Osteocyte (in vitro differentiated cells): ENCODE measurements at places on chromosomes 2 and 18. TPM values are rescaled to one million over a fixed set of nuclear protein-coding genes. Genes with fewer than 3 reads are reported as not detected.

Gene TFCP2L1
- total RNA-seq = not detected in 2 replicates

Gene PARD6G
- 16.5 and 18.9 TPM in 2 replicates for total RNA-seq

Gene CDH2
- total RNA-seq = 83.8 and 87.2 TPM in 2 replicates

Gene ACADL
- not detected in 2 replicates for total RNA-seq

Gene NEU2
- total RNA-seq = not detected in 2 replicates

Gene GCFC2
- total RNA-seq = 13.2 and 16.3 TPM in 2 replicates

GRCh38 chr2:209834767-209835166 is 63.1 kb downstream of the UNC80 start:
- H3K27me3 ChIP-seq = peaks cover 2% of the 10 kb centered on the region
- no peak overlapping the region for H3K27ac ChIP-seq
- no peaks in the 10 kb centered on the region for H3K4me1 ChIP-seq
- DNase-seq = no peak

GRCh38 chr2:70746094-70746974 is 21.7 kb downstream of the ADD2 start:
- H3K4me1 ChIP-seq = no peaks in the 10 kb centered on the region
- H3K4me3 ChIP-seq = no peak overlapping the region
- no peak overlapping the region for H3K27ac ChIP-seq
- peaks cover 13% of the 10 kb centered on the region for H3K27me3 ChIP-seq
- H3K36me3 ChIP-seq = no peaks in the 10 kb centered on the region

GRCh38 chr2:111100765-111101162 is 19.9 kb upstream of the BCL2L11 start:
- DNase-seq = no peak
- no peak overlapping the region for H3K4me3 ChIP-seq
- no peaks in the 10 kb centered on the region for H3K36me3 ChIP-seq
- H3K4me1 ChIP-seq = no peaks in the 10 kb centered on the region
- H3K27ac ChIP-seq = no peak overlapping the region

DNA sequence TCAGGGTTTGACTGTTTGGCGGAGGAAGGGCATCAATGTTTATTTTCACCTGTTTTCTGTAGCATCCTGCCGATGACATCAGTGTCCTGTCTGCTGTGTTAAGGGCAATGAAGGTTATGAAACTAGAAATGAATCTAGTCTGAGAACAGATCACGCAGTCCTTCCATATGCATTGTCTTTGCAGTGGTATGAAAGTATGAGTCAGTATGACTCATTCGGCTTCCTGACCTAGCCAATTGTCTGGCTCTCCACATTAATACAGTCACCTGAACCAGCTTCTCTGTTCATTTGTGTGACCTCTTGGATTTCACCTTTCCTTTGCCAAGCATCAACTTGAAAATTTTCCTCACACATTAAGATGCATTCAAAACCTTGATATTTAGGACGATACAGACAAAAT is 353.8 kb downstream of the RND3 start:
- peaks cover 40% of the 10 kb centered on the region for H3K4me1 ChIP-seq
- no peak overlapping the region for H3K4me3 ChIP-seq
- H3K27me3 ChIP-seq = no peaks in the 10 kb centered on the region
- no peaks in the 10 kb centered on the region for H3K36me3 ChIP-seq
- H3K27ac ChIP-seq = no peak overlapping the region

- no peaks in the 10 kb centered on the region for H3K27me3 ChIP-seq
- no peak for DNase-seq
- H3K27ac ChIP-seq = no peak overlapping the region
- H3K36me3 ChIP-seq = no peaks in the 10 kb centered on the region
These were observed 45.5 kb upstream of the UBE2E3 start for GRCh38 chr2:180934911-180935310.

DNA sequence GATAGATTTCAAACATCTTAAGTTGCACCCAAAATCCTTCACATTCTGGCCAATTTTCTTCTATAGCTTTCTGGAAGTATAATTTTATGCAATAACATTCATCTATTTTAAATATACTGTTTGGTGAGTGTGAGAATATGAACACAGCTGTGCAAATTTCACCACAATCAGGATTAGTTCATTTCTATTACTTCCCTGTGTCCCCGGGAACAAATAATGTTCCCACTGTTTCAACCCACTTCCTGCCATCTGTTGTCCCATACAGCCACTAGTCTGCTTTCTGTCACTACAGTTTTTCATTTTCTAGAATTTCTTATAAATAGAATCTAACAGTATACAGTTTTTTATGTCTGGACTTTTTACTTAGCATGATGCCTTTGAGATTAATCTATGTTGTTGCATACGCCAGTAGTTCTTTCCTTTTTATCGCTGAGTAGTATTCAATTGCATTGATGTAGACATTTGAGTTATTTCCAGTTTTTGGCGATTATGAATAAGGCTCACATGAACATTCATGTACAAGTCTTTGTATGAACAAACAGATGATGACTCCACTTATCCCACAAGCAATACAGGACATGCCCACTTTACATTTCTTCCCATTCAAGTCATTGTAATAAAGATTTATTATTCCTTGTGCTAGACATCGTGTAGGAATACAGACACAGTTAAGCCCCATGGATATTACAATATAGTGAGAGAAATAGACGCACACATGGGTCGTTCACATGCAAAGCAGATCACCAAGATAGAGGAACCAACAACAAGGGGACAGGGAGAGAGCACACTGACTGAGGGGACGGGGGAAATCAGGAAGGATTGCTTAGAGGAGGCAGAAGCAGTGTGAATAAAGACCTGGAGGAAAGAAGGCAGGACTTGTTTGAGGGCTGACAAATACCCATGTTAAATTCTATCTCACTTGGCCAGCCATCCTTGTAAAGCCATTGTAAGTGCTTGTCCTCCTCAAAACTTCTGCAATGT is 72.9 kb upstream of the PAX8 start:
- no peaks in the 10 kb centered on the region for H3K27me3 ChIP-seq
- H3K4me1 ChIP-seq = no peaks in the 10 kb centered on the region
- no peak overlapping the region for H3K4me3 ChIP-seq
- H3K36me3 ChIP-seq = no peaks in the 10 kb centered on the region
- H3K27ac ChIP-seq = no peak overlapping the region

DNA sequence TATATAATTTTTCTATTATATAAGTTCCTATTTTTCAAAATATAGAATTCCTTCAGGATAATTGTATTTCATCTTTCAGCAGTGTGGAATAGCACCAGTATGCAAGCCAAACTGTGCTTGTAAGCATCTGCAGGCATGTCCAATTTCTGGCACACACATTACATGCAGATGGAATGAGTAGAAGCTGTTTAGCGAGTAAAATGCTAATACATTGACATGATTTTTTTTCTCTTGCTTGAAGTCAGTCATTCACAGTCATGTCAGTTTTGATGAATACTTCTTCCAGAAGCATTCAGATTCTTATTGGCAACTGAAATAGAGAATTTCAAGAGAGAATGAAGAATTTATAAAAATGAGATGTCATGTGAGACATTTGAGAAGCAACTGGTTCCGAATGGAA is 109.4 kb downstream of the CERS6 start:
- peaks cover 23% of the 10 kb centered on the region for H3K36me3 ChIP-seq
- DNase-seq = no peak

- H3K27ac ChIP-seq = no peak overlapping the region
- no peak for DNase-seq
- no peak overlapping the region for H3K4me3 ChIP-seq
- H3K4me1 ChIP-seq = peaks cover 26% of the 10 kb centered on the region
These were observed 9.5 kb upstream of the GRHL1 start for GRCh38 chr2:9941996-9942390.

GRCh38 chr2:38202713-38203445 is 126.9 kb upstream of the CYP1B1 start:
- H3K4me1 ChIP-seq = peaks cover 11% of the 10 kb centered on the region
- H3K36me3 ChIP-seq = no peaks in the 10 kb centered on the region
- H3K27ac ChIP-seq = no peak overlapping the region
- no peak overlapping the region for H3K4me3 ChIP-seq
- no peak for DNase-seq

GRCh38 chr2:159890551-159891266 is 92.7 kb upstream of the CD302 start:
- no peak for DNase-seq
- H3K4me3 ChIP-seq = no peak overlapping the region
- H3K27me3 ChIP-seq = peaks cover 10% of the 10 kb centered on the region
- H3K36me3 ChIP-seq = no peaks in the 10 kb centered on the region
- no peaks in the 10 kb centered on the region for H3K4me1 ChIP-seq
- no peak overlapping the region for H3K27ac ChIP-seq

DNA sequence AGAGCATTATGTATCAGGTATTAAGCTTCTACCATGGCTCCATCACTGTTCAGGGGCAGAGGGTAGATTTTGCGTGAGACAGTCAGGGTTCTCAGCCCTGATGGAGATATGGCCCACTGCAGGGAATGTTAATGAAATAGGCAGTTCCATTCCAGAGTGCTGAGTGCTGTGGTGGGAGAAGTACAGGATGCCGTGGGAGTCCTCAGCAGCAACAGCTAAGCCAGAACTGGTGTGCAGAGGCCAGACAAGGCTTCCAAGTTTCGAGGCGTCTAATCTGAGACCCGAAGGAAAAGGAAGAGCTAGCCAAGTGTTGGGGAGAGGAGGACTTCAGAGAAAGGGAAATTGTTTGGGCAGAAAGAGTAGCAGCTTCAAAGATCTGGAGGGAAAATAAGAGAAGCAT is 30.2 kb upstream of the MAPRE2 start:
- no peak overlapping the region for H3K4me3 ChIP-seq
- no peak for DNase-seq
- no peaks in the 10 kb centered on the region for H3K36me3 ChIP-seq
- no peak overlapping the region for H3K27ac ChIP-seq
- H3K27me3 ChIP-seq = no peaks in the 10 kb centered on the region

GRCh38 chr2:43851011-43851980 is 12.5 kb downstream of the ABCG8 start:
- DNase-seq = peak; percentile 82
- no peak overlapping the region for H3K4me3 ChIP-seq
- H3K4me1 ChIP-seq = no peaks in the 10 kb centered on the region
- no peak overlapping the region for H3K27ac ChIP-seq
- no peaks in the 10 kb centered on the region for H3K36me3 ChIP-seq

- H3K4me3 ChIP-seq = no peak overlapping the region
- H3K27ac ChIP-seq = no peak overlapping the region
- no peaks in the 10 kb centered on the region for H3K4me1 ChIP-seq
- no peaks in the 10 kb centered on the region for H3K36me3 ChIP-seq
- peaks cover 7% of the 10 kb centered on the region for H3K27me3 ChIP-seq
These were observed 46.0 kb upstream of the MBP start for GRCh38 chr18:77178559-77178958.

DNA sequence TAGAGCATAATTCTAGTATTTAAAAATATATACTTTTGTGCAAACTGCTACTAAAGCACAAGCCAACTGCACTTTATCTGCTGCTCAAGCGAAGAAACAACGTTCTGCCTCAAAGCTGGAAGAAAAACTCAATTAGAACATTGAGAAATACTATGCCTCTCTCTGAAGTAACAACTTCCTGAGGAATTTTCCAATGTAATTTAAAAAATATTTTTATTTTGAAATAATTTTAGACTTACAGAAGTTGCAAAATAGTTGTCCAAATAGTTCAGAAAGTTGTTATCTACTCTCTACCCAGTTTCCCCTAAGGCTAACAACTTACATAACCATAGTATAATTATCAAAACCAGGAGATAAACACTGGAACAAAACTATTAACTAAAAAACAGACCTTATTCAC is 12.3 kb upstream of the POLI start:
- H3K4me1 ChIP-seq = peaks cover 34% of the 10 kb centered on the region
- H3K27ac ChIP-seq = no peak overlapping the region
- no peak overlapping the region for H3K4me3 ChIP-seq

GRCh38 chr2:54336136-54336976 is 80.3 kb upstream of the TSPYL6 start:
- peaks cover under 1% of the 10 kb centered on the region for H3K4me1 ChIP-seq
- H3K4me3 ChIP-seq = no peak overlapping the region
- H3K27ac ChIP-seq = no peak overlapping the region
- no peaks in the 10 kb centered on the region for H3K36me3 ChIP-seq

GRCh38 chr18:25299426-25300300 is 52.3 kb downstream of the ZNF521 start:
- peaks cover 10% of the 10 kb centered on the region for H3K36me3 ChIP-seq
- peak overlapping the region; percentile 57 for H3K27ac ChIP-seq
- H3K4me1 ChIP-seq = peaks cover 17% of the 10 kb centered on the region
- H3K4me3 ChIP-seq = no peak overlapping the region
- DNase-seq = no peak
- no peaks in the 10 kb centered on the region for H3K27me3 ChIP-seq

GRCh38 chr18:6311456-6312215 is 103.1 kb downstream of the L3MBTL4 start:
- H3K4me1 ChIP-seq = no peaks in the 10 kb centered on the region
- H3K4me3 ChIP-seq = no peak overlapping the region
- H3K27ac ChIP-seq = no peak overlapping the region

GRCh38 chr18:50405582-50406271 is 30.9 kb downstream of the SKA1 start:
- H3K4me1 ChIP-seq = peaks cover 2% of the 10 kb centered on the region
- DNase-seq = no peak
